ENCODE measurements at places on chromosomes 1 and 21.
A peak's percentile ranks its signal among the peaks of the same experiment; 100 is the strongest.

- no peak for DNase-seq
Observed at GRCh38 chr1:54834007-54834541, 33.0 kb upstream of the TTC22 start.

DNA sequence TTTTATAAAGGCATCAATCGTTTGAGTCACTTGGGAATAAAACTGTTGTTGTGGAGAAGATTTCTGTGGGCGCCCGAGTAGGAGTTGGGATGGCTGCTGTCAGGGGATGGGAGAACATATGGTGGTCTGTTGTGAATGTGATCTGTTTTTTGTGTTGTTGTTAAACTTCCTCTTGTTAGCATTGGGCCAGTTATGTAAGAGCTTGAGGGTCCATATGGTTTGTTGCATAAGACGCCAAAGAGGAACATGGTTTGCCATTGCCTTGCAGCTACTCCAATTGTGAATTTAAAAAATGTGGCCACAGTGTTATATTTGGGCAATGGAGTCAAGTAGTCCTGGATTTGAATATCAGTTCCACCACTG, 136.1 kb upstream of the JUN start:
- DNase-seq = peak; percentile 67

DNA sequence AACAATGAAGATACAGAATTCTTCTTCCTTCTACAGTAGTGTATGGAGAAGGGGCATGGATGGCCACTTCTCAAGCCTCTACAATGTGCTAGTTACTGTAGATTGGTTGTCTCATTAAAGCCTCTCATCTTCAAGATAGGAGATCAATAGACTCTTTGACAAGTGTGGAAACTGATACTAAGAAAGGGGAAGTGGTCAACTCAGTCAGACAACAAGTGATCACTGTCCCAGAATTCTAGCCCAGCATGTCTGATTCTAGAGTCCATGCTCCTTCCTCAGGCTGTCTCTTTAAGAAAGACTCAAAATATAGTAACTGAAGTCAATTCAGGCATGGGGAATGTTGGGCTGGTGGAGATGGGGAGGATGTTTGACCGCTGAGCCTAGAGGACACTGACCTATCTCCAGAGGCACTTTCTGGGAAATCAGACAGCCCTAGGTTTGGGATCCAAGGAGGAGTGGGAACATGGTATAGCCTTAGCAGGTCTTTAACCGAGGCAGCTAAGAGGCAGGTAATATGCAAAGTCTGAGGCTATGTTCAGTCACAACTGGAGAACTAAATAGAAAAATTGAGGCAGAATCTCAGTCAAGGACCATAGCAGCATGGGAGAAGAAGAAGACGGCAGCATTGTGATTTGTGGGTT, 39.3 kb upstream of the EYA3 start:
- DNase-seq = peak; percentile 25

DNA sequence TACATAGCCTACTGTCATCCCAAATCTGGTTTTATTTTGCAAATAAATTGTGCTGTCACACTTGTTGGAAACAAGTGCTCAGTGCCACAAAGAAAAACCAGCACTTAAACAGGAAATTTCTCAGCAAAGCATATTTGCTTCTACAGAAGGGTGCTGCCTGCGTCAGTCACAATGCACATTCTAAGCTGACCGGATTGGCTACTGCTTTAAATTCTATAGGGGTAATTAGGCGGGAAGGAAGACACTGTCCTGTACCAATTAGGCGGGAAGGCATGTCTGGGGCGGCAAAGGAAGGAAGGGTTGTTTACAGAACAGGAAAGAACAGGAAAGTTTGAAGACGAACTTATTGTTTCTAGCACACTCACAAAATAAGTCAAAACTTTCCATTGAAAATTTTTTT, 2.8 kb downstream of the IFI16 start:
- DNase-seq = peak; percentile 92

GRCh38 chr1:224497714-224498573, 63.3 kb upstream of the WDR26 start:
- peak; percentile 77 for DNase-seq

- DNase-seq = no peak
Observed at GRCh38 chr1:50426702-50427085, 3.5 kb upstream of the DMRTA2 start.

All from Kasumi-1 (cell line).